Type B pancreatic cell (in vitro differentiated cells): ENCODE measurements at places on chromosomes 16 and 17.

DNA sequence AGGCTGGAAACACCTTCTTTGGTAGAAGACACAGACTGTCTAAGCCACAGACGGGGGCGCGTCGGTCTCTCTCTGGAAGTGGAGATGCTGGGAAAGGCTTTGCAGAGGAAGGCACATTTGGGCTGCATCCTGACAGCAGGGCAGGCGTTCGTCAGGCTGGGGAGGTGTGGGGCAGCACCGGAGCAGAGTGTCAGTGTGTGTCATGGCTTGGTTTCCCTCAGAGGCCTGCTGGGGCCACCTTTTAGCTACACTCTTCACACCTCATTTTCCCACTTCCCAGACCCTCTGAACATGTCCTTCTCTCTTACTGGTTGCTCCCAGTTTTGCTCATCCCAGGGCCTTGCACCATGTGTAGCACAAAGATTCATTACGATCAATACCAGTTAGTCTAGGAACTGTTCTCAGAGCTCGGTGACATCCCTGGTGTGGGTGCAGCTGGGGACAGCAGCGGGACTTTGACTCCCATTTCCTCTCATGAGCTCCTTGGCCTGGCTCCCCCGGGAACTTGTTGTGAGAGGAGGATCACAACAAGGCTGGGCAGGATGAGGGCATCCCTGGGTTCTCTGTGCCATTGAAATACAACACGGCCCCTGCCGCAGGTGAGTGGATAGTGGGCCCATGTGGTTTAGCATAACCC lies 33.1 kb downstream of the SMARCE1 start:
- DNase-seq, result no peak
- peaks cover 4% of the 10 kb centered on the region for H3K4me1 ChIP-seq
- H3K27me3 ChIP-seq, result peaks cover 25% of the 10 kb centered on the region
- H3K27ac ChIP-seq, result no peak overlapping the region
- H3K36me3 ChIP-seq, result no peaks in the 10 kb centered on the region

DNA sequence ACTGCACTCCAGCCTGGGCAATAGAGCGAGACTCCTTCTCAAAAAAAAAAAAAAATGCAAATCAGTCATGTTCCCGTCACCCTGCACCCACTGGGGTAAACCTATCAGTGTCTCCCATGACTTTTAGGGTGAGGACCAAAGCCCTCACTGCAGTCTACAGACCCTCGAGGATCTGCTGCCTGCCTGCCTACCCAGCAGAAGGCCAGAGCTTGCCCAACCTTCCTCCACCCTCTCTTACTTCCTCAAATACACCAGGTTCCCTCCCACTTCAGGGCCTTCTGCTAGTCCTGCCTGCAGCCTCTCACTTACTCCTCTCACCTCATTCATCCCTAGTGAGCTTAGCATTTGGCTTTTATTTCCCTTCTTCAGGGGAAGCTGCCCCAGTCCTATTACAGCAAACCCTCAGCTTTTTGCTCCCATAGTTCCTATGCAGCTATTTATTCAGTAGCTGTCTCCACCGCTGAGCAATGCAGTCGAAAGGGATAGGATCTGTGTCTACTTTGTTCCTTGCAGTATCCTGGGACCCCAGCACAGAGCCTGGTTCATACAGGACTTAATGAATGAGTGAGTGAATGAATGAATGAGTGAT lies 17.8 kb upstream of the TOB1 start:
- peak overlapping the region; percentile 29 for H3K4me3 ChIP-seq
- H3K4me1 ChIP-seq, result peaks cover 19% of the 10 kb centered on the region
- peak overlapping the region; percentile 97 for H3K27ac ChIP-seq
- H3K36me3 ChIP-seq, result no peaks in the 10 kb centered on the region
- no peak for DNase-seq

DNA sequence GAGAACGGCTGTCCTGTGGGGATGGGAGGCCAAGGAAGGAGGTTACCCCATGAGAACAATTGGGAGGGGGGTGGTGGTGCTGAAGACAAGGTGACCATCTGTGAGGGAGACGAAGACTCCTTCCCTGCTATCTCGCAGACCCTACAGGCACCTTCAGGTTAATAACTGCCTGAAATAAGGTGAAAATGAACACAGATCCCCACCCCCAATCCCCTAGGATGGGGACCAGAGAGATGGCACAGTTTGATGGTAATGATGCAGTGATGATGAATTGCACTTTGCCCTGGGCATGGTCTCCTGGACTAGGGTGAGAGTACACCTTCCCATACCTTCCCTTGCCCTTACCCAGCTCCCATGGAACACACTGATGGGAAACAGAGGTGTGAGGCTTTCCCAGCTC lies 1.4 kb upstream of the NAE1 start:
- no peak for DNase-seq
- peaks cover 5% of the 10 kb centered on the region for H3K36me3 ChIP-seq
- H3K4me3 ChIP-seq, result no peak overlapping the region
- H3K27ac ChIP-seq, result no peak overlapping the region
- peaks cover 21% of the 10 kb centered on the region for H3K27me3 ChIP-seq
- peaks cover 15% of the 10 kb centered on the region for H3K4me1 ChIP-seq

DNA sequence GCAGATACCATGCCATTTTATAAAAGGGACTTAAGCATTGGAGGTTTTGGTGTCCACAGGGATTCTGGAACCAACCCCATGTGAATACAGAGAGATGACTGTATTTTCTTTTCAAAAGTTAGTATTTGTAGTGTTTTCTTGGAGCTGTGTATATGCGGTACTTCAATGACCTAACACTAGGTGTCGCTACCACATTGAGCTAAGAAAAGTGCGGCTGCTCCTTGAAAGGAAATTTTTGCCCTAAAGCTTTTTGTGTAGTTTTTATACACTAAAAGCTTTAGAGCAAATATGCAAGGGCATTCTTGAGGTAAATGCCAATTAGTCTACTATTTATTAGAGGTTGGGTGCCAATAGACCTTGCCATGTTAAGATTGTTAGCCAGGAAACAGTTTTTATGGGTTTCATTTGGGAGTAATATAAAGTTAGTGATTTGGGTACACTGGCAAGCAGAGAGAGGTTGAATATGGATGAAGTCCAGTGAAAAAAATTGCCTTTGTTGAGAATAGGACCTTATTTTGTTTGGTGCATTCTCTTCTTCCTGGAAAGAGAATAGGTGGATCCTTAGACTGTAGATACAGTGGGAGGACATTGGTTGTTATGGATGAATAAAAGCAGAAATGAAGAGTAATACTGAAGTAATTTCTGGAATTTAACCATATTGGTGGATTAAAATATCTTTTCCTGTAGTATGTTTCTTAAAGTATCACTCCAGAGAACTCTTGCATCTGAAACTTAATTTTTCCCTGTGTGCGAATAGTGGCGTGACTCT lies 43.3 kb downstream of the BCAS3 start:
- no peak overlapping the region for H3K4me3 ChIP-seq
- peak overlapping the region; percentile 19 for H3K27ac ChIP-seq
- peaks cover 7% of the 10 kb centered on the region for H3K4me1 ChIP-seq
- H3K27me3 ChIP-seq, result no peaks in the 10 kb centered on the region

DNA sequence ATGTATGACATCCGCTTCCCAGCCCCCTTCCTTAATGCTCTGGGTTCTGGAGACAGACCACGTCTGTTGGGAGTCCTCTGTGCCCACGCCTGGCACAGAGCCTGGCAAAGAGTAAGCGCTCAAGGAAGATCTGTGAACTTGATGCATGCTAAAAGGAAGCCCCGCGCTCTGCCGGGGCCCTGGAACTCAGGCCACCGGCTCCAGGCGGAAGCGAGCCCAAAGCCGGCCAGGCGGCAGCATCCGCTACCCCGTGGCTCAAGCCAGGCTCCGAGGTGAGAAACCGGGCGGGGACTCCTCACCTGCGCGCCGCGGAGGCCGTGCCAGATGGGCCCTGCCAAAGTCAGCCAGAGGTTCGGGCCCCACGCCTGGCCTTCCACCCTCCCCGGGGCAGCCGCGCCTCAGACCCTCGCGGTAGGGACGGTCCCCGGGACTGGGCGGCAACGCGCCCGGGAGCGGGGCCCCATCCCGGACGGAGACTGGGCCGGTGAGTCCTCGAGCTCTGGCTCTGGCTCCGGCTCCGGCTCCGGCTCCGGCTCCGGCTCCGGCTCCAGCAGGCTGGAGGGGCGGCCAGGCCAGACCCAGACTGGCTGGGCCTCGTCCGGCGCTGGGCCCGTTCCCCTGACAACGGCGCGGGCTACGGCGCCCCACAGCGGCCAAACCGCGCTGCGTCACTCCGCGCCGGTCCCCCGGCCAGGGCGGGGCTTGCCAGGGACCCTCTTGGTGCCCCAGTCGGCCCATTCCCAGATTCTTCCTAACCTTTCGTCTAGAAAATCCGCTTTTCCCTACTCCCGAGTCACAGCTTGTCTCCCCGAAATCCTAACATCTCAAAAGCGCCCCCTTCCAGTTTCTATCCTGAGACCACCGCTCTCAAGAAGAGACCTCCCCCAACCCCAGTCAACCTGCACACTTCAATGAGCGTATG lies at the start of gene ZDHHC1:
TSS of gene ZDHHC1 (minus strand) at position 606 of the 922 bp plus-strand sequence. CDS start 8,702 bp downstream, outside the sequence.
- H3K27me3 ChIP-seq, result no peaks in the 10 kb centered on the region
- H3K4me1 ChIP-seq, result peaks cover 36% of the 10 kb centered on the region
- H3K36me3 ChIP-seq, result no peaks in the 10 kb centered on the region
- H3K27ac ChIP-seq, result peak within 1 kb of the TSS; percentile 84

DNA sequence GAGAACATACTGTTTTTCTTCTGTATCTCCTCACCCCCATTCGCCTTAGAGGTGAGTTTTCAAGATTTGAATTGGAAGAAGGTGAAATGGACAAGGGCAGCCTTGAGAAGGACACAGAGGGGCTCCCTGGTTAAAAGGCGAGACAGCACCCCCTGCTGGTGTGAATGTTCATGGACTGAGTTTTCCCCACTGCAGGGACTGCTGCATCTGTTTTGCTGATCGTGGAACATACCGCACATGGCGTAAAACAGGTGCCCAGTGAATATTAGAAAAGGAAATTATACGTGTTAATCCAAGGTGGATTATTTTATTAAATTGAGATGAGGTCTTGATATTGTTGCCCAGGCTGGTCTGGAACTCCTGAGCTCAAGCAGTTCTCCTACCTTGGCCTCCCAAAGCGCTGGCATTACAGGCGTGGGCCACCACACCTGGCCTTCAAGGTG lies 54.5 kb downstream of the NDE1 start:
- no peak overlapping the region for H3K4me3 ChIP-seq
- no peaks in the 10 kb centered on the region for H3K4me1 ChIP-seq
- no peaks in the 10 kb centered on the region for H3K27me3 ChIP-seq
- peaks cover 16% of the 10 kb centered on the region for H3K36me3 ChIP-seq

GRCh38 chr17:80118601-80119270 lies 17.4 kb downstream of the GAA start:
- H3K27me3 ChIP-seq, result no peaks in the 10 kb centered on the region
- DNase-seq, result no peak
- H3K36me3 ChIP-seq, result no peaks in the 10 kb centered on the region
- no peak overlapping the region for H3K27ac ChIP-seq
- peaks cover 5% of the 10 kb centered on the region for H3K4me1 ChIP-seq
- no peak overlapping the region for H3K4me3 ChIP-seq

DNA sequence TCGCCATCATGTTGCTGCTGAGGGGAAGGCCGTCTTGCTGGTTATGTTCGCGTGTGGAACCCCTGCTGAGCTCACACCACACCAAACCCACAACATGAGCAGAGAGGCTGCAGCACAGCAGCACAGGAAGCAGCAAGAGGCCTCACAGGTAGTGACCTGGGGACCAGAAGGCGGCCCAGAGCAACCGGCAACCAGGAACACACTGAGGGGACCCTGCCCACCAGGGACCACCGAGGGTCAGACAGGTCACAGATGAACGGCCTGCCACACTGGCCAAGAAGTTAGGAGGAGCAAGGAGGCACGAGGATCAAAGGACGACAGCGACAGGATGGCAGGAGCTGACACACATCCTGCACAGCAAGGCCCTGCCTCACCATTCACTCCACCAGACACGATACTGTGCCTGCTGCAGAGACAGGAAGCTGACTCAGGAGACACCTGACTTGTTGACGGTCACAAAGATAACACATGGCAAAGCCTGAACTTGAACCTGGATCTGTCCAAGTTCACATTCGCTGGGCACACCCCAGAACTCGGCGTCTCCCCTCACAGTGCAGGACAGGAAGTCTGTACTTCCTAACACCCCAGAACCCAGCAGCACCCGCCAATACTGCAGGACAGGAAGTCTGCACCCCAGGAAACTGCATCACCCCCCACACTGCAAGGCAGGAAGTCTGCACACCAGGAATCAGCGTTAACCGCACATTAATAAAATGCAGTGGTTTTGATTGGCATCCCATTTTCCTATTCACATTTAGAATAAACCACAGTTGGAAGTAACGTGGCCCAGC lies 98.5 kb downstream of the ZNF778 start:
- peak overlapping the region; percentile 39 for H3K27ac ChIP-seq
- H3K4me3 ChIP-seq, result no peak overlapping the region
- no peaks in the 10 kb centered on the region for H3K27me3 ChIP-seq

- no peak overlapping the region for H3K4me3 ChIP-seq
- H3K36me3 ChIP-seq, result no peaks in the 10 kb centered on the region
- H3K4me1 ChIP-seq, result peaks cover 20% of the 10 kb centered on the region
- no peak overlapping the region for H3K27ac ChIP-seq
- DNase-seq, result no peak
These were observed 134.5 kb upstream of the FOXF1 start for GRCh38 chr16:86375851-86376250.

- H3K27me3 ChIP-seq, result no peaks in the 10 kb centered on the region
- no peak overlapping the region for H3K27ac ChIP-seq
- H3K4me1 ChIP-seq, result no peaks in the 10 kb centered on the region
- H3K36me3 ChIP-seq, result no peaks in the 10 kb centered on the region
- no peak overlapping the region for H3K4me3 ChIP-seq
- DNase-seq, result no peak
These were observed 20.2 kb downstream of the IL21R start for GRCh38 chr16:27421961-27422740.

DNA sequence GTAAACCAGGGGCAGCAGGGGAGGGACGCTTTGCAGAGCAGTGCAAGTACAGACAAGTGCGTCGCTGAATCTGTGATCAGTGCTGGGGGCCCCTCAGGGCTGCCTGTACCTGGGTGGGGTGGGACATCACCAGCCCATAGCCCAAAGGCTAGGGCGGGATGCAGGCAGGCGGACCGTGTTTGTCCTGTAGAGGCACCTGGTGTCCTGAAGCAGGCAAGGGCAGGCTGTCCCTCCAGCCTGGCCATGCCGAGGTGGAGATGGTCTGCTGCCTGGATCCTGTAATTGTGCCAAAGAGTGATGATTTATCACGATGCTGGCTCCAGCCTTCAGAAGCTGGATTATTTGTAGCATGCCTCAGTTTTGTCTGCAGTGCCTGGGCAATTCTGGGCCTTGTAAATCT lies 137.9 kb upstream of the GSE1 start:
- DNase-seq, result no peak
- H3K36me3 ChIP-seq, result no peaks in the 10 kb centered on the region
- peaks cover 49% of the 10 kb centered on the region for H3K4me1 ChIP-seq
- H3K27ac ChIP-seq, result peak overlapping the region; percentile 88

- peaks cover 17% of the 10 kb centered on the region for H3K27me3 ChIP-seq
- DNase-seq, result no peak
- H3K4me3 ChIP-seq, result no peak overlapping the region
- no peaks in the 10 kb centered on the region for H3K36me3 ChIP-seq
- no peak overlapping the region for H3K27ac ChIP-seq
- H3K4me1 ChIP-seq, result peaks cover 21% of the 10 kb centered on the region
These were observed 212.8 kb upstream of the TNRC6C start for GRCh38 chr17:77745702-77746101.

GRCh38 chr17:9924735-9925191 lies 19.7 kb upstream of the RCVRN start:
- H3K4me3 ChIP-seq, result no peak overlapping the region
- no peaks in the 10 kb centered on the region for H3K36me3 ChIP-seq
- H3K27ac ChIP-seq, result no peak overlapping the region
- no peak for DNase-seq
